ENCODE measurements at places on chromosomes 4 and X.

GRCh38 chr4:176800891-176801534 lies 8.3 kb upstream of the VEGFC start:
- no peak for DNase-seq

DNA sequence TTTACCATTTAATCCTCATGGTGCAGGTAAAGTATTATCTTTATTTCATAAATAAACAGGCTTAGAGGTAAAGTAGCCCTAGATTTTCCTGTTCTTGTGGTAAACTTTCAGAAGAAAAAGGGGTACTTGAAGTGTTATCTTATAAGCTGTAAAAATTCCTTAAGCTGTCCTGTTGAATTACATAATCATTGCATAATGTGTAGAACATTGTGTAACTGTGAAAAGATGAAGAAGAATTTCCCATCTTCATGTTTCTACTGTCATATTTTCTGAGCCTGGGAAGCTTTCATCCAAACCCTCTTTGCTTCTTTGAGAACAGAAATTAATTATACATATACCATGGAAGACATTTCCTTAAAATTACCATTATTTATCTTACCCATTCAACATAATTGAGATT lies 90.5 kb downstream of the ELOVL6 start:
- no peak for DNase-seq

DNA sequence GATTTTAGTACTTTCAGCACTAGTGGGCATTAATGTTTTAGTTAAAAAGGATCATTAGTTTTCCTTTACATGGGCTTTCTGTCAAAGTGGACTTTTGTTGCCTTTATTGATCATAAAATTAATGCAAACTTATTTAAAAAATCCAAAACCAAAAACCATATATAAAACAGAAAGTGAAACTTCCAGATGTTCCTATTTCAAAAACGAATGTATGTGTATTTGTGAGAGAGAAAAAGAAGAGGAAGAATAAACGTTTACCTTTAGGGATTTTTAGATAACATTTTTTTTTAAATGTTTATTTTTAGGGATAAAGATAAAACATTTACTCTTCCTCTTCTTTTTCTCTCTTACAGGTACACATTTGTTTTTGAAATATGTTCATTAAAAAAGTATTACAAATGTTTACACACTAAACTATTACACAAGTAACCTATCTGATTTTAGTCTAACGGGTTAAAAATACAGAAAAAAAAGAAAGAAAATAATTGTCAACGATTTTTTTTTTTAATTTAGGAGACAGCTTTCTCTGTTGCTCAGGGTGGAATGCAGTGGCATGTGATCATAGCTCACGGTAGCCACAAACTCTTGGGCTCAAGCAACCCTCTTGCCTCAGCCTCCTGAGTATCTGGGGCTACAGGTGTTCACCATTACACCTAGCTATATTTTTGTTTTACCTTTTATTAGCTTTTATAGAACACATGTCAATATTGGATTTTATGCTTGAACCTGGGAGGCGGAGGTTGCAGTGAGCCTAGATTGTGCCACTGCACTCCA lies 16.8 kb upstream of the COX18 start:
- DNase-seq = no peak

DNA sequence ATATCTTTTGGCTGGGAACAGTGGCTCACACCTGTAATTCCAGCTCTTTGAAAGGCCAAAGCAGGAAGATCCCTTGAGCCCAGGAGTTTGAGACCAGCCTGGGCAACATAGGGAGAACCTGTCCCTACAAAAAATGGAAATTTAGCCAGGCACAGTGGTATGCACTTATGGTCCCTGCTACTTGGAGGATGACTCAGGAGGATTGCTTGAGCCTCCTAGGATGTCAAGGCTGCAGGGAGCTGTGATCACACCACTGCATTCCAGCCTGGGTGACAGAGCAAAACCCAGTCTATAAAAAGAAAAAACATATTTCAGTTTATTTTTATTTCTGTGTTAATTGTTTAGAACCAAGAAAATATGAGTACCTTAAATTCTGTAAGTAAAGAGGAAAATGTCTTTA lies 123.7 kb downstream of the CBR4 start:
- no peak for DNase-seq

DNA sequence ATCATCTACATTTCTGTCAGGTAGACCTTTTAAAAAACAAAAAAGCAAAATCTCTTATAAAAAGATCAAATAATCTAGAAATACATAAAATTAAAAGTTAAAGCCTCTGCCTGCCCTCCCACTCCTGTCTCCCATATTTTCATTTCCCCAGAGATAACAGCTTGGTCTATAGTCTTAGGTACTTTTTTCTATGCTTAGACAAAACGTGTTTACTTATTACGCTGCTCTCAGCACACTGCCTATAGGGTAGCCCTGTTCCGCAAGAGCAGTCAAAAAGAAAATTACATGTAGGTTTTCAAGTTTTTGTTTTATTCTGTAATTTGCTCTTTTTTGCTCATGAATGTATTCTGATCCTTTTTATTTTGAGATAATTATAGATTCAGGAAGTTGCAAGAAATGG lies 73.3 kb downstream of the TAF1 start:
- no peak for DNase-seq

- DNase-seq = no peak
These were observed 322.0 kb downstream of the NR3C2 start for GRCh38 chr4:148120216-148120615.

Measured in lower leg skin (tissue), 4 donors.